ENCODE measurements at places on chromosomes 5 and 9.

DNA sequence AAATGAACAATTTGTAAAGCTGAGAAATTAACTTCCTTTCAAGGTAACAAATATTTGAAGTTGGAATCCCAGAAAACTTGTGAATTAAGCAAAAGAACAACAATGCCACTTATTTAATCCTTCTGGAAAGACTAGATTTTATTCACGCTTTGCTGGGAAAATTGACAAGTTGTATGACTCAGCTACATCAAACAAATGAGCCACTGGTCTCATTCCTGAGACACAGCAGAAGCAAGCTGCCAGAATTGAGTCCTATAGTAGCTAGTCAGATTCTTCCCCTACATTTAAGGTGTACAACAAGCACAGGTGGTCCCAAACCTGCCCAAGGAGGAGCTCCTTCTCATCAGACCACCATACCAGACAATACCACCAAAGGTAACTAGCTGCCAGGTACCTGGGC is 280.7 kb downstream of the SPOCK1 start:
- DNase-seq = peak; percentile 33

DNA sequence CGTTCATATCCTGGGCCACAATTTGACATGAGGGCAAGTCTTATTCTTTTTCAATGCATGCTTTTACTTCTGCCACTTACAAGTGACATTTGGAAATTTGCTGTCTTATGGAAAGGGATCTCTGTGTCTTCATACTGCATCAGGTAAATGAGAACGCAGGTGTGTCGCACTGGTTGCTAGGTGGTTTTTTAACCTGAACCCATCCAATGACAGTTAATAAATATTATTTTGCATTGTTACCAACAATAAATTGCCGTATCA is 1.1 kb downstream of the ADAMTS16 start:
- no peak for DNase-seq

DNA sequence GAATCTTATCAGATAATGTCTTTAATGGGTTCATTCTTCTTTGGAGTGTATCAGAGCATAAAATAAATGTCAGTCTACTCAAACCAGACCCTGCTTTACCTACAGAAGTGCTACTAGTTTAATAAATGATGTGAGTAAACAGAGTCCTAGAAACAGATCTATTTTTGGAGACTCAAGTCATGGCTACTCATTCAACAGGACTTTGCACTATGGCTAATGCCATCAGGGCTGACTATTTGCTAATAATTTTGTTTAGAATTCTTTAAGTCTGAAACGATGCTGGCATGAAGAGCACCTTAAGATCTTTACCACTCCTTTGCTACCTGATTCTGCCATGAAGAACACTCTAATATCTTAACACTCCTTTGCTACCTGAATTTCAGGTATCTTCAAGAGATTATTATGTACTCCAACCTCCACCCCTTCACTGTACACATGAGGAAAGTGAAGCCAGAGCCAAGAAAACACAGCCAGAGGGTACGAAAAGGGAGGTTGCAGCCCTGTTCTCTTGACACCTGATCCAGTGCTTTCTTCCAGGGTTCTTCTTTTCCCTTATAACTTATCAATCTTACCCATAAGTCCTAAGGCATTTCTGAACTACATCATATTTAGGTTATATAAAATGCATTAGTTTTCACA is 62.4 kb downstream of the ZNF608 start:
- no peak for DNase-seq

GRCh38 chr5:170581211-170581610 is 77.4 kb downstream of the KCNIP1 start:
- no peak for DNase-seq

DNA sequence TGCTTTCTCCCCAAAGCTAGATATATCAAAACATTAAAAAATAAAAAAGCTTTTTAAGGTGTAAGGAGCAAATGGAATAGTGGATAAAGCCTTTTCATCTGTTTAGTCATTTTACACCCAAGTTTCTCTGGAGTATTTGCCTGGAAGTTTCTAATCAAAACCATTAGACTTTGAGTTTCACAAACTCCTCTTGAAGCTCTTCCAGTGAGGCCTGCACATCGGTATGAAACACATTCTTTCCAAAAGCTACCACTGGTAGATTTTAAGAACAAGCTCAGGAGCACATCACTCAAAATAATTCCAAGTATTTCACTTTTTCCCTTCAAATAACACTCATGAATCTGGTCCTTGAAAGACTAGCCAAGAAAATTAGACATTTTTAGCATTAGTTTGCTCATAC is 5.7 kb downstream of the TRIM52 start:
- DNase-seq = no peak

GRCh38 chr9:89755821-89756220 is 151.0 kb downstream of the GADD45G start:
- peak; percentile 50 for DNase-seq

All from muscle of leg (tissue), 16 donors.